NCI-H2107 (cell line): ENCODE measurements at places on chromosomes 12 and 14.

GRCh38 chr12:95755261-95755865 lies 35.2 kb downstream of the NTN4 start:
- no peak for DNase-seq

GRCh38 chr12:71556875-71557274 lies 106.8 kb downstream of the ZFC3H1 start:
- no peak for DNase-seq

- DNase-seq: no peak
Observed at GRCh38 chr12:53208877-53209463, 1.9 kb upstream of the ITGB7 start.

GRCh38 chr12:111773801-111774551 lies 7.2 kb downstream of the ALDH2 start:
- DNase-seq: no peak

DNA sequence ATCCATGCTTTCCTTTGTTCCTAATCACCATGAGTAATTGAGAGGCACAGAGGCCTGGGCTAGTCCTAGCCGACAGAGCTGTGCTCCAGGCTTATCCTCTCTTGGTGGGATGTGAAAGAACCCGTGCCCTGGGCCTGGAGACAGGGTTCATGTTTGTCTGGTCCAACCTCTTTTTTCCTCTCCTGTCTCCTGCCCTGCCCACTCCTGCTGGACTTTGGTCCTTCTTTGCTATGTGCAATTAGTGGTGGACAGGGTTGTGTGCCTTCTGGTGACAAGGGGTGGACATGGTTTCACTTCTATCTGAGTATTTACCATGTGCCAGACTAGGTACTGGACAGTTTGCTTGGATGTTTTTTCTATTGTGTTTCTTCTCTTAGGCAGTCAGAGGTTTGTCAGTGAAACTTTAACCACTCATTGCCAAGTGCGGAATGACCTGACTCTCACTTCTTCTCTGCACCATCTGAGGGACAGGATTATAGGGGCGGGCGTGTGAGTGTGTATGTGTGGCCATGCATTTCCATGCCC lies 126.1 kb downstream of the SMOC1 start:
- DNase-seq: no peak

DNA sequence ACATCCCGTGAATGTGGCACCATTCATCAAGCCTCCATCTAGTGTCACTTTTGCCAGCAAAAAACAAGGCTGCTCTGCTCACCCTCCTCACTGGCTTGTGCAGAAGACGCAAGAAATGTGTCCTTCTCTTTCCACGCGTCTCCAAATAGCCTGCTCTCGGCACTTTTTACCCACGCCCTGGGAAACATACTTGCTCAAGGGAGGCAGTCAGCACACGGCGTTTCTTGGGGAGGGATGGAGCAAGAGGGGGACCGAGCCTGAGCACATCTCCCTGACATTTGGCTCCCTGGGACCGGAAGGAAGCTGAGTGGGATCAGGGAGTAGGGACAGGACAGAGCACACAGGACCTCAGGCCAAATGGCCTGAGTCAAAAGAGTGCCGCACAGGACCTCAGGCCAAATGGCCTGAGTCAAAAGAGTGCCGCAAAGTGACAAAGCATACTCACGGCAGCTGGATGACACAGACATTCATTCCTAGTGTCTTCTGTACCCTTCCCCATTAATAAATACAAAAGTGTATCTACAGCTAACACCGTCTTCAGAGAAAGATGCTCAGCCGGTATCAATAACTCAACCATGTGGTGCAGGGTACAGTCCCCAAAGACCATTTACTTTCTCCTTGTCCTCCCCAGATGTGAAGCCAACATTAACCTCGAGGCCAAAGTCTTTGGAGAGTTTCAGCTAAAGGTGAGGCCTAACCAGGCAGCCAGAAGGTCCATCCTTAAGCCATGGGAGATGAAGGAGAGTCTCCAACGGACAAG lies 7.1 kb downstream of the BCL11B start:
- no peak for DNase-seq

GRCh38 chr14:97977651-97978261 lies 1180.6 kb downstream of the VRK1 start:
- peak; percentile 96 for DNase-seq

DNA sequence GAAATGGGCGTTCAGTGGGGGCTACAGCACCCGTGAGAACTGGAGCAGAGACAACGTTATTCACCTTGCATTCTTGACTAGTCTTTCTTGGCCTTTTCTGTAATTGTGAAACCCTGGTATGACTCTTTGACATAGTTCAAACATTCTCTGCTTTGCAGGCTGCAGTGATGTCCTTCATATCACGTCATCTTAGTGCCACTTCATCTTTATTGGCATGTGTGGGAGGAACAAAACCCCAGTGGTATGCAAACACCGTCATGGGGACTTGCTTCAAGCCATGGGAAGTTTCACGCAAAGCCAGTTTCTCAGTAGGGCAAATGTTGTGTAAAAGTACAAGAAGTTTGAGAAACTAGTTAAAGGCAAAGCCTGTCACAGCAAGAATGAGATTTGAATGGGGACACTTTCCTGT lies 20.2 kb upstream of the DUSP16 start:
- DNase-seq: no peak

DNA sequence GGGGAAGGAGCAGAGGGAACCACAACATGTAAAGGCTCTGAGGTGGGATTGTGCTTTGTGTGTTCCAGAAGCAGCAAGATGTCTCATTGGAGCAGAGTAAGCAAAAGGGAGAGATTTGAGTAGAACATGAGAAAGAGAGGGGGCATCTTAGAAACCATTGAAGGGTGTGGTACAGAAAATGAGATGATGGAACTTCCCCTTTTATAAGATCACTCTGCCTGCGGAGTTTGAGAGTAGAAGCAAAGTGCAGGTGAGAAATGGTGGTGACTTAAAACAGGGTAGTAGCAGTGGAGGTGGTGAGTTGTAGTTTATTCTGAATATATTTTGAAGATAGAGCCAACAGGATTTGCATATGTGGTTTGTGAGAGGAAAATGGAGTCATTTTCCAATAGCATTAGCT lies 56.0 kb downstream of the FBXO34 start:
- no peak for DNase-seq

GRCh38 chr12:23911574-23911973 lies 37.9 kb downstream of the SOX5 start:
- no peak for DNase-seq

- no peak for DNase-seq
Observed at GRCh38 chr12:113424915-113425823, 3.0 kb downstream of the SDSL start.

- DNase-seq: no peak
Observed at GRCh38 chr12:16062611-16063010, 151.5 kb downstream of the DERA start.

- peak; percentile 1 for DNase-seq
Observed at GRCh38 chr12:40622246-40622838, 69.9 kb upstream of the CNTN1 start.

- no peak for DNase-seq
Observed at GRCh38 chr14:40989260-40989659, 617.4 kb upstream of the LRFN5 start.

- DNase-seq: no peak
Observed at GRCh38 chr14:57168138-57168679, 100.5 kb downstream of the EXOC5 start.

DNA sequence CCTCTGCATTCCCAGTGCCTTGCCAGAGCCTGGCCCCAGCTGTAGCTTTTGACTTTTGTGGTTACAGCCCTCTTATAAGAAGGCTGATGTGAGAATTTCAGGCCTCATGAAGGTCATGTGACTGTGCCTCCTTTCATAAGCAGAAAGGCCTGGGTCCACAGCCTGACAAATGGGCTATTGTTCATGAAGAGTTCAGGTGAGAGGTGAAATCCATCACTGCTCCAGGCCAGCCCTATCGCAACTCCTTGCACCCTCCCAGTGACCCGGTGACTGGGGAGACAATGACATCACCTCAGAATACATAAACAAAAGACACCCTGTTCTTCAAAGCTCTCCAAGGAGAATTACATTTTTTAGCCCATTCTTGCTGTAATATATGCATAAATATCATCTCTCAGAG lies 321.5 kb downstream of the PCNX1 start:
- no peak for DNase-seq

GRCh38 chr12:26158078-26158764 lies 33.4 kb upstream of the BHLHE41 start:
- no peak for DNase-seq

DNA sequence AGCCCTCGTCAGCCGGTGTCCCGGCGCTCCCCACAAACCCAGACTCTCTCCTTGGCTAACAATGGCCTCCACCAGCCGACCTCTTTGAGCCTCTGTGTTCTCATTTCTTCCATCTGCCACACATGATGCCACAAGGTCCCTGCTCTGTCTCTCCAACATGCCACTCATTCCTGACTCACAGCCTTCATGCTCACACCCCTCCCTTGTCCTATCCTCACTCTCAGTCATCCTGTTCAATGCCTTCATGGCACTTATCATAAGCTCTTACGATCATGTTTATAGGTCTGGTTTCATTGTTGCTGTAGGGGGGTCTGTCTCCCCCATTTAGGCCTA lies 9.6 kb upstream of the SERPINA11 start:
- no peak for DNase-seq

GRCh38 chr12:106192659-106193393 lies 54.1 kb upstream of the NUAK1 start:
- no peak for DNase-seq

- DNase-seq: peak; percentile 91
Observed at GRCh38 chr12:132429946-132430643, 59.9 kb upstream of the FBRSL1 start.

DNA sequence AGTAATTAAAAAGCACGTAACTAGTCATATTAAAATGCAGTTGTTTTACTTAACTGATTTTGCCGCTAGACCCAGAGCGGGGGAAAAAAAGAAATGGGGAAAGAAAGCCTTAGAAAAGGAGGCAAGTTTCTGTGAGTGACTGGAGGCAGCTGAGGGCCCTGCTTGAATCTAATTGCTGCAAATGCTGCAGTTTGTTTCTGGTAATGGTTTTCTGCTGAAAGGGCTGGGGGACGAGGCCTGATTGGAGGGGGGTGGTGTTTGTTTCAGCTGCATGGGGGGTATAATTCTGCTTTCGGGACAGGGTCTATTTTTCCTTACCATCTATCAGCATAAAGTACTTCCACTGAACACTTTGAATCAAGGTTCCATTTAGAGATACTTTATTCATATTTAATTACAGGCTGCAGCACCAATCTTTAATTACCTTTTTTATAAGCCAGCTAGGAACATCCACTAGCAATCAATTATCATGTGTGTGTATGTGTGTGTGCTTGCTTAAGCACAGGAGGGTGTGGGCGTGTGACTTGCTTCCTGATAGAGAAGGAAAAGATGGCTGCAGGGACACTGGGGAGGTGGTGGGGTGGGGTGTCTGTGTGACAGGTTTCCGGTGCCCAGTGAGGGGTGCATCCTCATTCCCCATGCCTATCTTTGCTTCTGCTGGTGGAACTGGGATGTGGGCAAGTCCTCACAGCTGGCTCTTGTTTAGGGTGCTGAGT lies 83.4 kb downstream of the ADCK1 start:
- DNase-seq: no peak

GRCh38 chr14:96582411-96582961 lies 80.3 kb downstream of the PAPOLA start:
- no peak for DNase-seq

- DNase-seq: no peak
Observed at GRCh38 chr14:66378712-66379505, 107.3 kb upstream of the CCDC196 start.

GRCh38 chr12:64273527-64274403 lies 51.7 kb upstream of the KICS2 start:
- DNase-seq: peak; percentile 71

GRCh38 chr14:59771577-59771976 lies 99.0 kb downstream of the RTN1 start:
- peak; percentile 34 for DNase-seq

DNA sequence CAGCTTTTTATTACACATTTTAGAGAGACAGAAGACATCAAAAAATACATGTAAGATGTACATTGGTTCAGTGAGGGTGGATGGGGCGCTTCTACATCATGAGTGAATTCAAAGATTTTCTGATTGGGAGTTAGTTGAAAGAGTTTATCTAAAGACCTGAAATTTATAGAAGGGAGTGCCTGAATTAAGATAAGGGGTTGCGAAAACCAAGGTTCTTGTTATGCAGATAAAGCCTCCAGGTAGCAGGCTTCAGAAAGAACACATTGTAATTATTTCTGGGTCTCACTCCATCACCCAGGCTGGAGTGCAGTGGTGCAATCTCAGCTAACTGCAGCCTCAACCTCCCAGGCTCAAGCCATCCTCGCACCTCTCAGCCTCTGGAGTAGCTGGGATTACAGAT lies 26.2 kb upstream of the TMPO start:
- DNase-seq: no peak

DNA sequence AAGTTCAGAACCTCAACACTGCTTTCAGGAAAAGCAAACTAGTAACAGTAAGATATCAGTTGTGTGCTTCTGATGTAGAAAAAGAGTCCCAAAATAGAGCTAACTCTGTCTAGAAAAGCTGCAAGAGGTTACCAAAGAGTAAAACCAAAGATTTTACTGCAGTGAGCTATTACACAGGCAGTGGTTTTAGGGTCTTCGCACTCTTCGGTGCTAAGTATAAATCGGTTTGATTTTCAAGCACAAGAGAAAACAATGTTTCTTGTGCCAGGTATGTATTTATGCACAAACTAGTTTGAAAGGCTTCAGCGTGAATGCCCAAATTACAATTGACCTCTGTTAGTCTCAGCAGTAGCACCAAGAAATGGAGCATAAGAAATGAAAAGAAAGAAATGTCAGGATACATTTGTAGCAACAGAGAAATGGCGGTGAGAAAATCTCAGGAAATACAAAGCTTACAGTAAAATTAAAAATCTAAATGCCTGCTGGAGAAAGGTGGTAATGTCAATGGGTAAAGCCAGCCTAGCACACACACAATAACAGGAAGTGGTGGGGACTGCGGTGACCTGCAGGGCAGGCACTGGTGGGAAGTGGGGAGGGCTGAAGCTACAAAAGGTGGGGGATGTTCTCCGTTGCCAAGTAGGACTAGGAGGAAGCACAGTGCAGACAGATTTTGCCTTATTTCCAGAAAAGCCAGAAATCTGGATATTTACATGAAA lies 18.0 kb upstream of the DYRK2 start:
- DNase-seq: no peak

DNA sequence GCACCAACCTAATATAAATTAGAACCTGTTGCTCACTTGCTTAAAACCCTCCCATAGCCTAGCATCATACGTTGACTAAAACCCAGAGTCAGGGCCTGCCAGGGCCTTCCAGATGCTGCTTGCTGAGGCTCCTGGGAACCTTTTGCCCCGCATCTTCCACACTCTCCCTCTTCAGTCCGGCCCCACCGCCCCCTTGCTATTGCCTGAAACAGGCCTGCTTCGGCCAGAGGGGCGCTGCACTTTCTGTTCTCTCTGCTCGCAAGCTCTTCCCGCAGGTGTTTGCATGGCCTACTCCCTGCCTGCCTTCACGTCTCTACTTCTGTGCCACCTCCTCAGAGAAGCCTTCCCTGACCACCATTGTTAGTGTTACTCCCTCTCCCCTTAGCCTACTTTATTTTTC lies 13.7 kb upstream of the TCTN2 start:
- DNase-seq: no peak
